Neural progenitor cell (in vitro differentiated cells): ENCODE measurements at places on chromosomes 2 and 18. TPM values are rescaled to one million over a fixed set of nuclear protein-coding genes. Genes with fewer than 3 reads are reported as not detected.
A peak's percentile ranks its signal among the peaks of the same experiment; 100 is the strongest.

DNA sequence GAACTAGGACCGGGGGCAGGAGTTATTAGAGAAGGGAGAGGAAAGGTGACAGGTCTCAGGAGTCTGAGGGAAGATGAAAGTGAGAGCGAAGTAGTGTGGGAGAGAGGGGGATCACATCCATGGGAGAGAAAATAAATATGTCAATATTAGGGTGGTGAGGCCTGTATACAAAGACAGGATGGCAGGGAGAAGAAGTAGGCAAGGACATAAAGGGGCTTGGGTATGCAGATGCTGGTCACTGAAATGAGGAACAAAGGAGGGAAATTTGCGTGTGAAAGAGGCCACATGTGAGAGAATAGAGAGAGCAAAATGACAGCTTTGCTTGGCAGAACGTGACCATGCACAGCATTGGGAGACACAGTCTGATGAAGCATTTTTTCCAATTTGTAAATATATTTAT lies 13.6 kb downstream of the METAP1D start:
- DNase-seq = no peak

GRCh38 chr2:121596221-121597080 lies 52.8 kb downstream of the CLASP1 start:
- DNase-seq = peak; percentile 52

DNA sequence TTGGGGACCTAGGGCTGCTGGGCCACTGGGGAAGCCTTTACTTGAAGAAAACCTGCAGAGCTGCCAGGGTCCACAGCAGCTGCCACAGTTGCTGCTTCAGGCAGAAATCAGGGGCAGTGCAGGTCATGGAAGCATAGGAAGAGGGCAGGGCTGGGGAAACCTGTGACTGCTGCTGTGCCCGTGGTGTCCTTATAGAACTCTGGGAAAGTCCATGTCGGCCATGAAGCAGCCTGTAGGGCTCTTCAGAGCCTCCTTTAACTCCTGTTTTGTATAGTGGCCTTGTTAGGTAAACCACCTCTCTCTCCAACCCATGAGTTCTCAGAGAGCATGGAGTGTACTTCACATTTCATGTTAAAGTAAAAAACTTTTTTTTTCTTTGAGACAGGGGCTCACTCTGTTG lies 62.1 kb downstream of the SMAD4 start:
- DNase-seq = no peak

GRCh38 chr2:204491528-204491927 lies 53.7 kb upstream of the PARD3B start:
- no peak for DNase-seq

DNA sequence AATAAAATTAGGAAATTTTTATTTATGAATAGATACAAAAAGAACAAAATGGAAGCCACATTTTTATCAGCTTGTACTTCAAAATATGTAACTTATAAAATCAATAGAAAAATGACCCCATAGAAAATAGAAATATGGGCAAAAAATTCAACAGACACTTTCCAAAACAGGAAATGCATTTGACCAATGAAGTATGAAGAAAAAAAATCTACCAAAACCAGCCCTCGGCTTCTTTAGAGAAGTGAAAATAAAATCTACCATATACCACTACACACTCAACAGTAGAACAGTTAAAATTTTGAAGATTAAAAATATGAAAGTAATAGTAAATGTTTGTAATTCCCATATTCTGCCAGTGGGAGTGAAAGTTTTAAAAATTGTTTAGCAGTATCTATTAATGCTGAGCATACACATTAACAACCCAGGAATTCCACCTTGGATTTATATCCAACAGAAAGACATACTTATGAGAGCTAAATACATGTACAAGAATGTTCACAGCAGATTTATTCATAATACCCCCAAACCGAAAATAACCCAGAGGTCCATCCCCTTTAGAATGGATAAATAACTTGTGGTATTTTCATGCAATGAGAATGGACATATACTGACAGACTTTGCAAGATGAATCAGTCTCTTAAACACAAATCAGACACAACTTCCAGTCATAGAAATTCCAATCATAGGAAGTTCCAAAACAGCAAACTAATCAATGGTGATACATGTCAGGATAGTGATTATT lies 318.0 kb downstream of the FIGN start:
- DNase-seq = no peak

DNA sequence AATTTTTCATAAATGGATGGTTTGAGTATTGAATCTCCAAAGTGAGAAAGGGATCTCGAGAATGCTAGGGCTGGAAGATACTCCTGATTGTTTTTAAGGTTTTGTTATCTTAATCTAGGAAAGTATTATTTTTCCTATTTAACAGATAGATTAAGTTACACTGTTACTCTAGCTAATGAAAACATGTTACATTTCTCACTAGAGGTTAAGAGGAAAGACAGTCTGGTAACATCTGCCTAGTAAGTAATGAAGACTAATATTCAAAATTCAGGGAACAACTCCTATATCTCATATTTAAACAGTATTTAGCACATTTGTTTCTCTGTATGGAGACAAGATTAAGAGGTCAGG lies 2.0 kb downstream of the GALNT3 start:
- DNase-seq = no peak

- no peak for DNase-seq
These were observed 128.5 kb downstream of the ARL6IP6 start for GRCh38 chr2:152846697-152847470.

- DNase-seq = no peak
These were observed 49.0 kb upstream of the BCL2L11 start for GRCh38 chr2:111071600-111072171.

DNA sequence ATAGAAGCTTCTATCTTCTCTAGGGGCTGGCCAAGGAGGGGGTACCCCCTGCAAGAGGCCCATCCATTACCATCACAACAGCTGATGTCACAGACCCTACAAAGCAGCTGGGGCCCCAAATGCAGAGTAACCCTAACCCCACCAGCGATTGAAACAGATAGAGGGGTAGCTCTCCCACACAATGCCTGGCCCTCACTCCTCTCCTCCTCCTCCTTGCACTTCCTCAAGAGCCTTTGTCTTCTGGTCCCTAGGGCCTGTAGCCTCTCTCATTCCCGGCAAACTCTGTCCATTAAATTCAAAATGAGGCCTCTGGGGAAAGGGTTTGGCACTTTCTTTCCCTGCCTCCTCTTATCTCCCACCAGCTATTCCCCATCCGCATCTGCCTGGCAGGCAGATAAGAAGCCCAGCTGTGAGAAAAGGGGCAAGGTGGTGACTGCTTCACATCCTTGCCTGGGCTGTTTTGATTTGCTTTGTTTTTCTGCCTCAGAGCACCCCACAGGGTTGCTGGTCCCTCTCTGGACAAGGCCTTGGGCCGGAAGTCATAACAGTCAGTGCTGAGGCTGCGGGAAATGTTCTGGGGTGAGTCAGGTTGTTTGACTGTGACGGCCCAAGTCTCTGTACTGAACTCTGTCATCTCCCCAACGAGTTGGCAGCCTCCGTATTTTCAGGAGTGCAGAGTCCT lies 26.1 kb upstream of the CYP26B1 start:
- no peak for DNase-seq

- DNase-seq = no peak
These were observed 494.3 kb downstream of the EPHA4 start for GRCh38 chr2:221077799-221078198.

GRCh38 chr18:48820483-48821250 lies 130.1 kb downstream of the SMAD7 start:
- DNase-seq = no peak

DNA sequence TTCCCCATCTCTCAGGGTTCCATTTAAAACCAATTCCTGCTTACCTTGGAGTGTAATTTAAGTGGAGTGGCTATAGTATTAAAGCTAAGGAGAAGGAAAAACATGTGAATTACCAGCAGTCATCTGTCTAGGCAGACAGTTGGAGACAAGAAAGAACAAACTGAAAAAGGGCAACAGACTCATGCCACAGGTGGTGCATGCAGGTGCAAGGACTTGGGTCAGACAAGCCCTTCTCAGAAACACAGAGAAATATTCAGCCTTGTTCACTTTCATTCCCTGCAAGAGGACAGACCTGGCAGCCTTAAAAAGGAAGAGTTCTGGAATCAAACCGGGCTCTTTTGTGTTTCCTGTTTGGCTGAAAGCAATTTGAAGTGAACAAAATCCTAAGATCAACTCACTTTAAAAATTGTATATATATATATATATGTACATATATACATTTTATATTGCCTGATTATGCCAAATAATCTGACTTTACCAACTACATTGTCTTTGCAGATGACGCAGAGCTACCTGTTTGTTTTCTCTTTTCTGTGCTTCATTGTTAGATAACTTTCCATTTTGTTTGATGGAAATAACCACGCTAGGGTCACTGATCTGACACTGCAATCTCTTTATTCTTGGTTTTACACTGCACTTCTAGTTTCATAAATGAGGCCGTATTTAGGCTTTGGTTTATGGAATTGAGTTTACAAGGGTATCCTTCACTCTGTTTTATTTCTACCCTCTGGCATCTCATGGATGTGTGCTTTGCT lies 35.1 kb upstream of the VPS54 start:
- no peak for DNase-seq

DNA sequence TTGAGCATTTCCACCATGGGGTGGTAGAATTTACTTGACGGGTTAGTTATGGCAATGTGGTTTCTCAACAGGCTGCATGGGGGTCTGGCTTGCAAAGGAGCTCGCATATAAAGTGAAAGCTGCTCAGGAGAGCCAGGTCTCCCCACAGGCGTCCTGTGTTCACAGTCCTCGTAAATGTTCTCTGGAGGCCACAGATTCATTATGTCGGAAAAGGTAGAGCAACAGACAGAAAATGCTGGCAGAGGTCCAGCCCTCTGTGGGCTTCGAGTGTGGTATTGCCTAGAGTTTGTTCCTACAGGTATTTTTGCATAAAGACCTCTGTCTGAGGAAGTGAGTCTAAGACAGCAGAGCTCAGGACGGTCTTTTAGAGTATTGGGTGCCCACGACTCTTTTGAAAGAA lies 96.4 kb downstream of the CDCA7 start:
- DNase-seq = no peak

- DNase-seq = no peak
These were observed 156.7 kb downstream of the GALNT3 start for GRCh38 chr2:165637396-165637795.

GRCh38 chr18:1732143-1732542 lies 827.5 kb downstream of the ADCYAP1 start:
- DNase-seq = peak; percentile 2

DNA sequence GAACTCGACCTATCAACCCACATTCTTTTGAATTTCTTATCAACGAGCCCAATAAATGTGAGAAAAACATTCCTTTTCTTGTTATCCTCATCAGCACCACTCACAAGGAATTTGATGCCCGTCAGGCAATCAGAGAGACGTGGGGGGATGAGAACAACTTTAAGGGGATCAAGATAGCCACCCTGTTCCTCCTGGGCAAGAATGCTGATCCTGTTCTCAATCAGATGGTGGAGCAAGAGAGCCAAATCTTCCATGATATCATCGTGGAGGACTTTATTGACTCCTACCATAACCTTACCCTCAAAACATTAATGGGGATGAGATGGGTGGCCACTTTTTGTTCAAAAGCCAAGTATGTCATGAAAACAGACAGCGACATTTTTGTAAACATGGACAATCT lies 378.2 kb downstream of the STK39 start:
- no peak for DNase-seq

GRCh38 chr2:108969856-108970255 lies 19.2 kb downstream of the EDAR start:
- no peak for DNase-seq

GRCh38 chr2:69335311-69335710 lies 51.7 kb downstream of the GFPT1 start:
- no peak for DNase-seq

GRCh38 chr2:171824086-171824485 lies 70.0 kb downstream of the SLC25A12 start:
- no peak for DNase-seq

DNA sequence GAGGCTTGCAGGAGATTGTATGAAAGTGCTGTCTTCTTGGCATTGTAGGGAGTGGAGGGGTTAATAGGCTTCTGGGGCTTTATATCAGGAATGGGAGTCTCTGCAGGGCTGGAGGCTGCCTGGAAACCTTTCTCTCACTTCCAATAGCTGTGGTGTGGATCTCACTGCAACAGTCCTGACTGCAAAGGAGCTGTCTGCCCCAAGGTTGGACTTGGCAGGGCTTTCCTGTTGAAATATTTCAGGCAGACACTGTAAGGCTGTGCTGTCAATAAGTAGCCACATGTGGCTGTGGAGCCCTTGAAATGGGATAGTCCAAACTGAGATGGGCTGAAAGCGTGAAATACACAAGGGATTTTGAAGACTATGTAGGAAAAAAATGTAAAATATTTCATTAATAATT lies 399.1 kb upstream of the SPRED2 start:
- DNase-seq = no peak

- DNase-seq = peak; percentile 18
These were observed 5.5 kb downstream of the MSGN1 start for GRCh38 chr2:17821535-17822444.

- no peak for DNase-seq
These were observed 204.8 kb downstream of the RBM43 start for GRCh38 chr2:151056870-151057269.

DNA sequence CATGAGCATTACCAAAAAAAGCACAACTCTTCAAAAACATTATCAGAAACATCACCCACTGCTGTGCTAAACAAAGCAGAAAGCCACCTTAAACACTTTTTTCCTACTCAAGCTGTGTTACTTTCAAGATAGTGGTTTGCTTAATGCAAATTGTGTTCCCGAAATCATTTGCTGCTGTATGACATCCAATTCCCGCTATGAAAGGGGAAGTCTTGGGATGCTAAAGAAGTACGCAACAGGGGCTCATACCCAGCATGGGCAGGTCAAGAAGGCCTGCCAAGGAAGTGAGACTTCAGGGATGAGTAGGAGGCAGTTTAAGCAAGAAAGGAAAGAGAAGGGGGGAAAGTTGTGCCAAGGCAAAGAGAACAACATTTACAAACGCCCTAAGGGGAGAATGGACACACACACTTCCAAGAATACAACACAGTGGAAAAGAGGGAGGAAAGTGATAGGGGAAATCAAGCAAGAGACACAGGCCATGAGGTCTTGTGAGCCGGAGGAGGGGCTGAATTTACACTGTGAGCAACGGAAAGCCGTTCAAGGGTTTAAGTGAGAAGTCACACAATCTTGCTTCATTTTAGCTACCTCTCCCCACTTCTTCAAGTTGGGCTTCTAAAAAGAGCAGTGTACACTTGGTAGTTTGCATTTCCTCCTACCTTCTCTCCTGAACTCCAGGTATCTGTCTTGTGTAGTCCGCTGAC lies 4.0 kb downstream of the PTPN2 start:
- no peak for DNase-seq

GRCh38 chr2:67322353-67323001 lies 74.7 kb upstream of the ETAA1 start:
- peak; percentile 69 for DNase-seq

- no peak for DNase-seq
These were observed 11.0 kb upstream of the NBEAL1 start for GRCh38 chr2:203003716-203004115.

GRCh38 chr2:144190908-144191605 lies 328.9 kb downstream of the ZEB2 start:
- DNase-seq = no peak

GRCh38 chr18:50642439-50642838 lies 82.6 kb downstream of the MAPK4 start:
- DNase-seq = no peak

Gene INHBB
- total RNA-seq = not detected in 2 replicates

Gene IL36A
- total RNA-seq = not detected in 2 replicates

Gene EIF2AK3
- total RNA-seq = 14.9 and 21.6 TPM in 2 replicates

Gene C1D
- total RNA-seq = 38.8 and 66.6 TPM in 2 replicates

Gene POTEI
- total RNA-seq = 1.8 and 2.4 TPM in 2 replicates

Gene ANKRD30B
- not detected in 2 replicates for total RNA-seq

Gene ABCG5
- not detected in 2 replicates for total RNA-seq

Gene E2F6
- 29.4 and 36.3 TPM in 2 replicates for total RNA-seq

Gene NUP35
- 32.9 and 53.3 TPM in 2 replicates for total RNA-seq

Gene KLF7
- 5.2 and 7.2 TPM in 2 replicates for total RNA-seq

Gene DCAF17
- 38.4 and 53.8 TPM in 2 replicates for total RNA-seq

Gene IL1R2
- total RNA-seq = not detected in 2 replicates

Gene IL18RAP
- total RNA-seq = not detected in 2 replicates

Gene MC4R
- total RNA-seq = 0.15 and 0.19 TPM in 2 replicates

Gene CTDP1
- total RNA-seq = 11.8 and 25.9 TPM in 2 replicates
